ENCODE measurements at places on chromosomes 2 and 18. TPM values are rescaled to one million over a fixed set of nuclear protein-coding genes. Genes with fewer than 3 reads are reported as not detected.

DNA sequence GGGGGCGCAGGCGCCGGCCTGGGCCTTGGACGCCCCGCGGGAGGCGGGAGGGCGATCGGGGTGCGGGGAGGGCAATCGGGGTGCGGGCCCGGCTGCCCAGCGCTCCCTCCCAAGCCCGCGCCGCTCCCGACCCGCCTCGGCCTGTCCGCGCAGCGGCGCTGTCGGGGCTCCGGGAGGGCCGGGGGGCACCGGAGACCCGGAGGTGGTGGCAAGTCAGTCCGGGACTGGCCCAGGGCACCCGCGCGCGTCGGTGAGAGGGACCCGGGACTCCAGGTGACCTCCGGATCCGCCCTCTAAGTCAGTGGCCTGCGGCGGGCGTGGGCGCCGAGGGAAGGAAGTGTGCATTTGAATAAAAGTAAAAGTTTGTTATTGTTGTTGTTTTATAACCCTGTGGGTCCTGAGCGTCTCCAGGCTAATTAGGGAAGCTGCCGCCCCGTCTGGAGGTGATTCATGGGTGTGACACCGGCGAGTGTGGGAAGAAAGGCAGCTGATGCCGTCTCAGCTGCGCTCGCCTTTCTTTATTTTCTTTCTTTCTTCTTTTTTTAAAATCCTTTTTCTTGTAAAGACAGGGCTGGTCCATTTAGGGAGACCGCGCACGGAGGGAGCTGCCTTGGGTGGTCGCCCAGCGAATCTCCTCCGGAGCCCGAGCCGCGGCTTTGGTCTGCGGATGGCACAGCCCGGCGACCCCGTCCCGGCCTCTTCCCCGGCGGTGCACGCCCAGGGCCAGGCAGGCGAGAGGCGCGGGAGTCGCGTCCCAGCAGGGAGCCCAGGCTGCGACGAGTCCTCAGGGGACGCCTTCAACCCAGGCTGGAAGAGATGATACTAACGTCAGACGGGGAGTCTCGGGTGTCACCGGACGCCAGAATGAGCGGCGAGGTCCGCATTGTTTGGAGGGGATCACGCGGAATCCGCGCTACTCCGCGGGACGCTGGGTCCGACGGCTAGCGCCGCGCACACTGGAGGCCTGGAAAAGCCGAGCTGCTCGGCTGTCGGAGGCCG lies 627 bp upstream of the CRACDL start:
- peaks cover 30% of the 10 kb centered on the region for H3K27me3 ChIP-seq
- no peaks in the 10 kb centered on the region for H3K36me3 ChIP-seq
- H3K27ac ChIP-seq = no peak overlapping the region
- peak overlapping the region; percentile 57 for H3K4me3 ChIP-seq

GRCh38 chr2:204452464-204453023 lies 92.7 kb upstream of the PARD3B start:
- H3K27me3 ChIP-seq = no peaks in the 10 kb centered on the region
- H3K4me1 ChIP-seq = no peaks in the 10 kb centered on the region
- no peaks in the 10 kb centered on the region for H3K36me3 ChIP-seq

DNA sequence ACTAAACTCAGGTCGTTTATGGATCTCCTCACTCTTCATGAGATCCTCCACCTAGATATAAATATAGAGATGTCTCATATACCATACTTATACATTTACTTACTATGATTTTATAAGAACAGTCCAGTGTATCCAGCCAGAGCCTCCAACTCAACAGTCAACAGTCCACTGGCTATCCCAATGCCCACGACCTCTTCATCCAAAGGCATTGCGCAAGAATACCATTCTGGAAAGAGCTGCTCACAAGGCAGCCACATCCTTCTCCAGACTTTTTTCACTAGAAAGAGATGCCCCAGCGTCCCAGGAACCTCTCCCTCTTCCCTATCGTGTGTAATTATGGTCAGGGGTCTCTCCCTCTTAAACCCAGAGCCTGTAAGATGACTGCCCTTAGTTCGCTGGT lies 448.8 kb downstream of the LRATD1 start:
- H3K27ac ChIP-seq = no peak overlapping the region
- H3K4me3 ChIP-seq = no peak overlapping the region
- no peaks in the 10 kb centered on the region for H3K27me3 ChIP-seq
- no peaks in the 10 kb centered on the region for H3K36me3 ChIP-seq

DNA sequence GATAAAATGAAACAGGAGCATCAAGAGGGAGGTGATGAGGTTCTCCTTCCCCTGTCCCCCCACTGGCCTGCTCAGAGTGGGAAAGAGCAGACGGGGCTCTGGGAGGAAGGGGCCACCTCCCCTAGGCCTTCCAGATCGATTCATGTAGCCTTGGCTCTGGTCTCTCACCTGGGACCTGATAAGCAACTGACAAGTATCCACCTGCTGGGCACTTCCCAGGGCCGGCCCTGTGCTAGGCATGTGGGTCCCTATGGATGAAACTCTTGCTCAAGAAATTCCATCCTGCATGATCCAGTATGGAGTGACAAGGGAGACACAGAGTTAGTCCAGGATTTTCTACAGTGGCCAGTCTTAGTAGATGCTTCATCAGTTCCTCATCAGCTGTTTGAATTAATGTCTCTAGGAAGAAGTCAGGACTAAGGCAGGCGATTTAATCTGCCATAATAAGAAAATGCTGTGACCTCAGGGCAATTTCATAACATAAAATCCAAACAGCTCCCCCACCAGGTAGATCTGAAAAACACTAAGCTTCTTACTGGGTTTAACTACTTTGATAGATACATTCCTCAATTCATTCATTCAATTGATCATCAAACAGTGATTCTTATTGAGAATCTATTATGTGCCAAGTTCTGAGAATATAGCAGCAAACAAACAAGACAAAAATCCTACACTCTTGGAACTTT lies 44.7 kb upstream of the ZFP36L2 start:
- H3K27me3 ChIP-seq = no peaks in the 10 kb centered on the region
- no peak overlapping the region for H3K27ac ChIP-seq
- no peaks in the 10 kb centered on the region for H3K36me3 ChIP-seq

DNA sequence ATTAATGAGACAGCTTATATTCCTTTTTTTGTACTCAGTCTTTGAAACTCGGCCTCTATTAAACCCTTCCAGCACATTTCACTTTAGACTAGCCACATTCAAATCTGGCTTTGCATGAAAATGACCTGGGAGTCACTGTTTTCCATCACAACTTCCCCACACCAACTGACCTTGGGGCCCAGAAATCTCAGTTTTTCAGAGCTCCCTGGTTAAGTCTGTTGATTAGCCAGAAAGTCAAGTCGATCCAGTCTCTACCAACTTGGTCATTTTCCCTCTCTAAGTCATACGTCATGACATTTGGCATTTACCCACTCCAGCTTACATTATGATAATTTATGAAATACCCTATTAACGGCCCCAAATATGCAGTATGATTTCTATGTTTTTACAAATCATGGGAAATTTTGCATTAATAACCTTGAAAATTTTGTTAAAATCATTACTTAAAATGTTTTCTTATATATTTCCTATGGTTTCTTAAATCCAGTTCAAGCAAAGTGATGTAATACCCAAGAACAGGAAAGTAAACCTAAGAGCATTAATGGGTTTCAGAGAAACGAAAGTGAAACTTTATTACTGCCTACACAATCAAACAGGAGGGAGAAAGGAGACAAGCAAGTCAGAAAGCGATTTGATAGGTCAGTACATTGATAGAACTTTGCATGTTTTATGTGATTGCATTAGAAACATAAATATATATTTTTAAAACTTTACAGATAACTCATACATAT lies 77.1 kb downstream of the SPATS2L start:
- peak overlapping the region; percentile 41 for H3K4me3 ChIP-seq
- no peak overlapping the region for H3K27ac ChIP-seq
- H3K4me1 ChIP-seq = no peaks in the 10 kb centered on the region
- no peak for DNase-seq

Gene SCN9A
- polyA plus RNA-seq = 2.1 TPM

DNA sequence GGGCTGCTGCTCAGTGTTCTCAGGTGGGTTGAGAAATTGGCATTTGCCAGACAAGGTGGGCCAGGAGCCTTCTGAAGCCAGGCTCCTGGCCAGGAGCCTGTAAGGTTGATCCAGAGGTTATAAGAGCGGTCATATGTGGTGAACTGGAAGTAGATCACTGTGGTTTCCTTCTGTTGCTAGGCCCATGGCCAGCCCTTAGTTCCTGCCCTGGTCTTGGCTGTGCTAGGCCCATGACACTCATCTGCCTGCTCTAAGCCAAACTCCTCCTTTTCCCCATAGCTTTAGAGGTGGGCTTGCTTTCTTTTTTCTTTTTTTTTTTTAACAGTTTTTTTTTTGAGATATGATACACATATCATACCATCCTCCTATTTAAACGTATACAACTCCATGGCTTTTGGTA lies 5.0 kb upstream of the MGAT5 start:
- no peaks in the 10 kb centered on the region for H3K36me3 ChIP-seq
- no peak overlapping the region for H3K27ac ChIP-seq
- no peaks in the 10 kb centered on the region for H3K27me3 ChIP-seq
- DNase-seq = no peak
- H3K4me3 ChIP-seq = no peak overlapping the region

- DNase-seq = no peak
- H3K4me1 ChIP-seq = no peaks in the 10 kb centered on the region
- H3K36me3 ChIP-seq = no peaks in the 10 kb centered on the region
- H3K27ac ChIP-seq = no peak overlapping the region
Observed at GRCh38 chr18:49250816-49251388, 209.5 kb downstream of the DYM start.

DNA sequence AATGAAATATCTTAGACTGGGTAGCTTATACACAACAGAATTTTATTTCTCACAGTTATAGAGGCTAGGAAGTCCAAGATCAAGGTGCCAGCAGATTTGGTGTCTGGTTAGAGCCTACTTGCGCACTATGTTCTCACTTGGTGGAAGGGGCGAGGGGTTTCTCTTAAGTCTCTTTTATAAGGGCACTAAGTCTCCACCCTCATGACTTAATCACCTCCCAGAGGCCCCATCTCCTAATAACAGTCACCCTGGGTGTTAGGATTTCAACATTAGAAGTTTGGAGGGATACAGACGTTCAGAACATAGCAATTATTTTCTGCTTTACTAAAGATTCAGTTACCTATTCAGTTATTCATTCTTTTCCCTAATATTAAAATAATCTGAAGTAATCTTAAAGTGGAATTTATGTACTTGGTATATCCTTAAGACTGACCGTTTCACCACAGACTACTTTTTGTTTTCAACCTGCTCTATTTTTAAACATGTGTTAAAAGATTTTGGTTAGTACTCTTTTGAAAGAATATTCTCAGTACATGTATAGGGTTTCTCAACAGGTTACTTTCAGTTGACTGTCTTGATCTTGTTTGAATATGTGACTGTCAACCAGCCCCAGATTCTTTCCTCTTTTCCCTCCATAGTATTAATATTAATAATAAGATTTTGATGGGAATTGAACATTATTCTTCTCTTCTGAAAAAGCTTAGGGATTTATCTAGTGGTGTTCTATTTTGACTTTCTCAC lies 130.0 kb downstream of the TAF4B start:
- peaks cover 6% of the 10 kb centered on the region for H3K4me1 ChIP-seq
- H3K27me3 ChIP-seq = no peaks in the 10 kb centered on the region
- DNase-seq = no peak

Gene DSC3
- polyA plus RNA-seq = 0.08 TPM

DNA sequence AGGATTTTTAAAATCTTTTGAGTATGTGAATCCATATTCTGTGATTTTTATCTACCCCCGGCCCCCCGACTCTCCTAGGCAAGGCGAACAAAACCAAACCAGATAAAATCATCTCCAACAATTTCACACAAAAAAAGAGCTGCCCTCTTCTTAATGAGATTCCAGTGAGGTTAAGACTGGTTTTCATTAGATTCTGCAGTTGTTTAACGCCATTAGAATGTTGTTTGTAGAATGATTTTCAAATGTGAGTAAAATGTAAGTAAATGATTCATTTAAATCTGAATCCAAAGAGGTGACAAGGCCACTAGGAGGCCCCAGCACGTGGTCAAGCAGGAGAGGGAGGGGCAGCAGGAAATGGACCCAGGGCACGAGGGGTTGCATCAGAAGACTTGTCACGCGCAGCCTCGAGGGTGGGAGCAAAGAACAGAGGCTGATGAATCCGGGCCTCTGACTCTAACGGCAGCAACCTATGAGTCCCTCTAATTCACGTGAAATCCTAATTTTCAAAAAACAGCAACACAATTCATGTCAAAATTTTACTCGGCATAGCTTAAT lies 24.3 kb upstream of the KLHL29 start:
- H3K4me3 ChIP-seq = no peak overlapping the region
- no peaks in the 10 kb centered on the region for H3K4me1 ChIP-seq
- no peak for DNase-seq
- H3K27me3 ChIP-seq = no peaks in the 10 kb centered on the region

Gene CD8B2
- not detected for polyA plus RNA-seq
